ENCODE measurements at places on chromosomes 7 and 10. TPM values are rescaled to one million over a fixed set of nuclear protein-coding genes. Genes with fewer than 3 reads are reported as not detected.

TBX20 gene
- total RNA-seq = 1.1 TPM

DNA sequence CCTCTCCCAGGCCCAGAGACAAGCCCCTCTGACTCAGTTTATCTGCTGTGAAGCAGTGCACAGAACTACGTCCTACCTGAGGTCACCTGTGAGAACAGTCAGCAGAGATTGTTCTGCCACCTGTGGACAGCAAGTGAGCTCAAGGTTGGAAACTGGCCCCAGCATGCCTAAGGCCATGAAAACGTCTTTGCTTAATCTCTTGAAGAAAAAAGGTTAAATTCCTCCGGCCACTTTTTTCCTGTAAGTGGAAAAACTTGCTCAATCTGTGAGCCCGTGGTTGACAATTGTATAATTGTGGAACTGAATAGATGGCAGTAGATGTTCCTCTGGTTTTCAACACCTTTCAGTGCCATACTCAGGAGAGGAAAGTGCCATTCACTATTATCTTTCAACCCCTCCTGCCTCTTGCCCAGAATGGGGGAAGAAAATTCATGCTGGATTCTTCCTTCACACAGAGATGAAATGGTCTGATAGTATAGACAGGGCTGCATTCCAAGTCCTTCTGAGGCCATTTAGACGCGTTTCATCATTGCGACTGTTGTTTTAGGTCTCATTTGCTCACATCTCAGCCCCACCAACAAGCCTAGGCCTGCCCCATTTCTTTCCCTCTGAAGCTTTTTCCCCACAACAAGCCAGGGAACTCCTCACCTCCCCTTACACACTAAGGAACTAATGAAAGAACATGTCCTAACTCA lies 292.9 kb downstream of the FZD1 start:
- DNase-seq = peak; percentile 5

GRCh38 chr10:112679392-112679791 lies 232.4 kb downstream of the VTI1A start:
- no peak for DNase-seq

DNA sequence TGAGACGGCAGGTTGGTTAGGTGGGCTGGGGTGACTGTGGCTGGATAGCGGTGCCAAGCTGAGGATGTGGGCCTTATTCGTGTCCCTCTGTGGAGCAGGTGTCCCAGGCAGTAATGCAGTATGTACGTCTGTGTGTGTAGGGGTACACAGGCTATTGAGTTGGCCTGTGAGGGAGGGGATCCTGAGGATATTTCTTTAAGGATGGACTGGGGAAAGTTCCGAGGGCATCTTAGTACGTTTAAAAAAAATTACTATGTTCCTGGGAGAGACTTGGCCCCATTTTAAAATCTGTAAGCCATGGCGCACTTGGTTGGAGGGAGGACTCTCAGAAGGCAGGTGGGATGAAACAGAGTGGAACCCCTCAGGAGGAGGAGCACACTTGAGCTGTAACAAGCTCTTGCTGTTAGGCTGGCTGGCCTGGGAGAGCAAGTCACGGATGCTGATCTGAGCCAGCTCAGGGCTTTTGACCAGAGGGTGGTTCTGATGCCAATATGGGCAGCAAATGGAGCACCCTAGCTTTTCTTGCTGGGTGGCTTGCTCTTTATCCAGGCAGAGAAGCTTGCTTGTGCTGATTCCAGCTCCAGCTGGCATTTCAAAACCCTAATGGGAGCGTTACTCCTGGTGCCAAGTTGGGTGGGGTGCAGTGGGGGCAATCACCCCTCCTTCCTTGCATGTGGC lies 765 bp downstream of the WBP1L start:
- no peak for DNase-seq

All from PC-3 (cell line).